Activated CD4-positive, alpha-beta T cell treated with anti-CD3 and anti-CD28 coated beads, Interleukin-2, amount 50 U/mL, for 24 hours (primary cell): ENCODE measurements at places on chromosomes 7 and 10.

DNA sequence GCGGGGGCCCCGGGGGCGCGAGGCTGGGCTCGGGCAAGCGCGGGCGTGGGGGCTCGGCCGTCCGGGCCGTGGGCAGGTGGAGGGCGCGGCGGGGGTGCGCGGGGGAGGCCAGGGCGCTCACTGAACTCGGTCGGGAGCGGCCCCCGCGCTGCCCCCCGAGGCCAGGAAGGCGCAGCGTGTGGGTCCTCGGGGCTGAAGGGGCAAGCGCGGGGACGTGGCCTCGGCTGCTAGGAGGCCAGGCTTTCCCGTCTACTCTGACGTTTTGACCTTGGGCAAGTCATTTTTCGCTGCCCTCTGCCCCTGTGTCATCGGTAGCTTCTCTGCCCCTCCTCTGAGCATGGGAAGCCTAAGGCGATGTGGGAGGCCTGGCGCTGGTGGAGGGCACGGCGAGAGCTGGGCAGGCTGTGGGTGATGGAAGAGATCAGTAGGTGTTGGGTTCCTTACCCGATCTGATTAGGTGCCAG, 441 bp downstream of the FBH1 start:
- peak; percentile 6 for DNase-seq

DNA sequence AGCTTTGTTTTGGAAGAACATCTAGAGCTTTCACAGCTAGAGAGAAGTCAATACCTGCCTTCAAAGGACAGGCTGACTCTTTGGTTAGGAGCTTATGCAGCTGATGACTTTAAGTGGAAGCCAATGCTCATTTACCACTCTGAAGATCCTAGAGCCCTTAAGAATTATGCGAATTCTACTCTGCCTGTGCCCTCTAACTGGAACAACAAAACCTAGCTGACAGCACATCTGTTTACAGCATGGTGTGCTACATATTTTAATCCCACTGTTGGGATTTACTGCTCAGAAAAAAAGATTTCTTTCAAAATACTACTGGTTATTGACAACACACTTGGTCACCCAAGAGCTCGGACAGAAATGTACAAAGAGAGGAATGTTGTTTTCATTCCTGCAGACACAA, 57.3 kb downstream of the PALS2 start:
- DNase-seq = no peak

GRCh38 chr10:92834331-92834730, 14.0 kb upstream of the EXOC6 start:
- DNase-seq = no peak

DNA sequence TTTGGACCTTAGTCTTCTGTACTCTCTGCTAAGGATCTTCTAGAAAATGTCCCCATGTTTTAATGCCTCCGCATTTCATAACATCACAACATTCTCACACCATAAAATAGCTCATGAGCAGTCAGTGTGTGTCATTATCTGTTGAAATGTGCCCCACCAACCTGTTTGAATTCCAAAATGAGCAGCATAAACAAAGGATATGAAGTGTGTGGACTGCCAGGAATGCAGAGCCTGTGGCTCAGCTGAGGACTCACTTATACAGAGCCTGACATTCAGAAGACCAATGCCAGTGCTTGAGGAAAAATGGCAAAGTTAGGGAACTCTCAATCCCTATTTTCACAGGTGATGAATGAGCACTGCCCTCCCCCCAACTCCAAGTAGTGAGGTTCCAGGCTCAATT, 621.4 kb downstream of the POM121L12 start:
- no peak for DNase-seq

DNA sequence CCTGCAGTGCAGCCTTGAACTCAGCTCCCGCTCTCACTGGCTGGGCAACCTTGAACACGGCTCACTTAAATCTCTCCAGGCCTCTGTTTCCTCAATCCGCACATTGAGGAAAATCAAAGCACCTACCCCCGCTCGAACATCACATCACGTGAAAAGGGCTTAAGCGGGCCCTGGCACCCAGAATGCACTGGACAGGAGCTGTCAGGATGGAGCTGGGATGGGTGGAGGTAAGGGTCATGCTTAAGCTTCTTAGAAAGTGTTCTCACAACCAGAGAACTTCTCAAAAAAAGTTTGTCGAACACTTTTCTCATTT, 55.7 kb upstream of the MGMT start:
- no peak for DNase-seq

DNA sequence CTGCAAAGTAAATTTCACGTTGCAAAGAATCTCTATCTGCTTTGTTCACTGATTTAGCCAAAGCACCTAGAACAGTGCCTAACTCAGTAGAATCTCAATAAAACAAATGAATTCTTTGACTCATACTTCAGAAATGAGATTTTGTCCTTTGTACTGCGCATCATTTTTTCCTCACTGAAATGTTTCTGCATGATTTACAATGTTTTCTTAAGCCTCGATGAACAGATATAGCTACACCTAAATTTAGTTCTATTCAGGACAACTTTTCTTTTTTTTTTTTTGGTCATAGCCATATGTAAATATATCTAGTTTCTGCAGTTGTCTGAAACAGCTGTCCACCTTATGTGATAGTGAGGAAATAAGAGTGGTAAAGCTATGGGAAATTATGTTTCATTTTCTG, 15.3 kb downstream of the GNAT3 start:
- DNase-seq = no peak

DNA sequence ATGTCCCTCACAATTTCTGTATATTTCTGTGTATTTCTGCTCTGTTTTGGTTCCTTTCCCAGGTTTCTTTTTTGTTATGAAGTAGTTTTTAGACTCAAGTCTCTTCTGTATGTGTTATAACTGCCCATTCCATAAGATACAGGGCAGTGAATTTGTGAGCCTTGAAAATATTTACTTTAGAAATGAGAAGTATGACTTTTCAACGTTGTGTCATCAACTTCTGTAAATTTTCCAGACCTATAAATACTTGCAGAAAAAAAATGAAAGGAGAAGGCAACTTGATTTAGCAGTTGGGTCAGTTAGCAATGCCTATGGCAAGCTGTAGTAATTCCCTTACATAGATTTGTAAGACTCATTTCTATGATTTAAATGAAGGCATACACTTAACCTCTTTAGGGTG, 11.5 kb downstream of the EGFR start:
- DNase-seq = no peak

GRCh38 chr7:116483271-116483942, 16.1 kb upstream of the CAV2 start:
- no peak for DNase-seq
